Left kidney (tissue), 8 donors: ENCODE measurements at places on chromosomes 12 and 14. TPM values are rescaled to one million over a fixed set of nuclear protein-coding genes. Genes with fewer than 3 reads are reported as not detected.

The TAS2R8 gene
- not detected for polyA plus RNA-seq

The LRTM2 gene
- polyA plus RNA-seq: 0.62 TPM

DNA sequence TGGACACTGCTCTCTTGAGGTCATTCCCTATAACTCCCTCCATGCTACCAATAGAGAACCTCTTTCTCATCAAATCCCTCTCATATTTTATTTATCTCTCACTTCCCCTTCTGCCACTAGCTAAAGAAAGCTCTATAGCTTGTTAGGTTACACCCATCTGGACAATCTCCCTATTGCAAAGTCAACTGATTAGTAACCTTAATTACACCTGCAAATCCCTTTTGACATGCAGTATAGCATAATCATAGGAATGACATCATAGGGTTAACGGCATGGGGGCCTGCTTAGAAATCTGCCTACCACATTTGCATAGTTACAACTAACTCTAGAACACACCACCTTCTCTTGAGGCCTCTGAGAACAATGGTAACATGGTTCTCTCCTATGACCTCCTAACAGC is 181.2 kb downstream of the EMP1 start:
- no peak for DNase-seq

The KRT7 gene
- 56.5 TPM for polyA plus RNA-seq
